Muscle of leg (tissue), 16 donors: ENCODE measurements at places on chromosomes 12 and 14. TPM values are rescaled to one million over a fixed set of nuclear protein-coding genes. Genes with fewer than 3 reads are reported as not detected.

DNA sequence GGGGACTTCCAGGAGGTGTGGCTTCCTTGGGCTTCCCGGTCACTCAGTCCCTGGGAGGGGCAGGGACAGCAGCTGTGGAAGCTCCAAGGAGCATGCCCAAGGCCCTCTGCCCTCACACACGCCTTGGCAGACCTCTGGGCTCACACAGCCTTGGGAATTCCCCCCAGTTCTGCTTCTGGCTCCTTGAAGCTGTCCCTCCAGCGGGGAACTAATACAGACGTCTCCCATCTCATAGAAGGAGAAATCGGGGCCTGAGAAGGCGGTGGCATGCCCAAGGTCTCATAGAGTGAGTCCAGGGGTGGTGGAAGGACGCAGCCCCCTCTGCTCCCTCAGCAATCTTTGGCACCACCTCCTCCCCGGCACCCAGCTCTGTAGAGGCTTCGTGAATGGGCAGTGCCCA is 15.7 kb upstream of the TMEM119 start:
- no peak for DNase-seq
- H3K36me3 ChIP-seq: no peaks in the 10 kb centered on the region
- H3K27me3 ChIP-seq: no peaks in the 10 kb centered on the region
- H3K4me3 ChIP-seq: no peak overlapping the region
- no peak overlapping the region for H3K27ac ChIP-seq

DNA sequence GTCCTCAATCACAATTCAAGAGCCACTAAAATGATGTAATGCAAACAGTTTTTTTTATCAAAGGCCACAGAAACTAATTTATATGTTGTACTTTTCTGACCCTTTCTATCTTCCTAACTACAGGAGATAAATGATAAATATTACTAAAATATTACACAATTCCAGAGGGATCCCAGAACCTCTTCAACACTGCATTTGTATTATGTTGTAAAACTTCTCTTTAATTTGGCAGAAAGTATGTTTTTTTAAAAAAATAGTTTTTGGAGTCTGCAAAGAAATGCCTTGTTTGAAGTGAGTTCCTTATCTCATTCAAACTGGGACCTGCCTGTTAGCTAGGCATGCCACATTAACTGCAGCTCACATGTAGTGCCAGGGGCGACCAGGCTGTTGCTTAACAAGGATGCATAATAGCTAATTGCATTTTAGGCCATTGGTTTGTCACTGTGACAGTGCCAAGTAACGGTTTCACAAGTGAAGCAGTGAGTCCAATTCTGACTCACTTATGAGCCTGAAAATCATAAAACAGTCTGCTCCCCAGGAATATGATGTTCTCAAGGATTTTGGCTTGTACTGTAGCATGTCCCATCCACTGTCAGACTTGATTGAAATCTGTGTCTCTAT is 266.9 kb downstream of the KTN1 start:
- no peaks in the 10 kb centered on the region for H3K36me3 ChIP-seq
- peak; percentile 72 for DNase-seq
- H3K27me3 ChIP-seq: no peaks in the 10 kb centered on the region
- H3K27ac ChIP-seq: peak overlapping the region; percentile 56

DNA sequence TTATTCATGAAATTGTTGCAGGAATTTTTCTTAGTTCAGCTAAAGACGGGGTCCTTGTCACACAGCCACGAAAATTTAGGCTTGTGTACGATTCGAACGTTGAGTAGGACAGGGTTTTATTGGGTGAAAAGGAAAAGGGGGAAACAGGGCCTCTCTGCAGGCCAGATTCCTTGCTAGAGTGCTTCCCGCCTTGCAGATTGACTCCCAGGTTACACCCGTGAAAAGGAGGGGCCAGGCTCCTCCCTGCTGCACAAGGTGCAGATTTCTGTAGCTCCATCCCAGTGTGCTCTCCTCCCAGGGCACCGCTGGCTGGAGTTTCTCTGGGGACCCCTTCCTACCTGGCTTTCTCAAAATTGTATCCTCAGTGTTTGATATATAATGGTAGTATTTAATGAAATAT is 221.5 kb downstream of the ERC1 start:
- H3K27me3 ChIP-seq: no peaks in the 10 kb centered on the region
- no peak overlapping the region for H3K27ac ChIP-seq
- no peak overlapping the region for H3K4me3 ChIP-seq
- no peaks in the 10 kb centered on the region for H3K36me3 ChIP-seq
- H3K4me1 ChIP-seq: peaks cover 3% of the 10 kb centered on the region
- no peak for DNase-seq

GRCh38 chr14:106691601-106692291 is 1165.4 kb downstream of the TMEM121 start:
- no peaks in the 10 kb centered on the region for H3K4me1 ChIP-seq
- H3K27ac ChIP-seq: no peak overlapping the region

GRCh38 chr12:110088936-110089335 is 35.2 kb upstream of the IFT81 start:
- H3K4me3 ChIP-seq: no peak overlapping the region
- H3K27me3 ChIP-seq: peaks cover 2% of the 10 kb centered on the region
- H3K36me3 ChIP-seq: no peaks in the 10 kb centered on the region
- peaks cover 3% of the 10 kb centered on the region for H3K4me1 ChIP-seq
- DNase-seq: peak; percentile 60

GRCh38 chr12:106109168-106109910 is 29.4 kb downstream of the NUAK1 start:
- no peak for DNase-seq
- peaks cover 8% of the 10 kb centered on the region for H3K27me3 ChIP-seq
- peaks cover under 1% of the 10 kb centered on the region for H3K36me3 ChIP-seq
- H3K4me1 ChIP-seq: peaks cover 50% of the 10 kb centered on the region

The SDR9C7 gene
- total RNA-seq: 0.22 TPM

DNA sequence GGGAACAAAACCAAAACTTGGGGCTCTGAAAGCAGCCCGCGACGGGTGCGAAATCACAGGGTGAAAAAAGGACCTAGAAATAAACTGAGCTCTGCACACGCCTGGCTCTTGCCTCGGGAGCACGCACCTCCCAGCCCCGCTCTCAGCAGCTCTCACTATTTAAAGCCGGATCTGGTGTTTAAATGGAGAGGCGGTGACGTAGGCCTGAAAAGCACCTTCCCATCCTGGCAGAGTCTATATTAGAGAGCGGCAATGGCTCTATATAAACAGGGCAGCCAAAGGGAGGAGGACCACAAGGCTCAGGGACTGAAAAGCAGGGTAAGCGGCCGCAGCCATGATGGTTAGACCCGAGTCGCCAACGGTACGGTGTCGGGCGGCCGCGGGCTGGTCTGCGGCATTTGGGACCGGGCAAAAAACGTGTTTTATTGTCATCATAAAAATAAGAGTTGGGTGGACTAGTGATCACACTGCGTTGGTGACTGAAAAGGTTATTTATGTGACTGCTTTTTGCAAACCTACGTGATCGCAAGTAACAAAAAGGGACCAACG is 1.5 kb downstream of the GTF2A1 start:
- DNase-seq: peak; percentile 99
- H3K27ac ChIP-seq: peak overlapping the region; percentile 99
- peaks cover 8% of the 10 kb centered on the region for H3K4me1 ChIP-seq
- H3K4me3 ChIP-seq: peak overlapping the region; percentile 90
- no peaks in the 10 kb centered on the region for H3K27me3 ChIP-seq

- H3K27me3 ChIP-seq: no peaks in the 10 kb centered on the region
- H3K4me1 ChIP-seq: no peaks in the 10 kb centered on the region
- no peak overlapping the region for H3K27ac ChIP-seq
Measured at GRCh38 chr12:25934456-25934855, 24.0 kb upstream of the RASSF8 start.

DNA sequence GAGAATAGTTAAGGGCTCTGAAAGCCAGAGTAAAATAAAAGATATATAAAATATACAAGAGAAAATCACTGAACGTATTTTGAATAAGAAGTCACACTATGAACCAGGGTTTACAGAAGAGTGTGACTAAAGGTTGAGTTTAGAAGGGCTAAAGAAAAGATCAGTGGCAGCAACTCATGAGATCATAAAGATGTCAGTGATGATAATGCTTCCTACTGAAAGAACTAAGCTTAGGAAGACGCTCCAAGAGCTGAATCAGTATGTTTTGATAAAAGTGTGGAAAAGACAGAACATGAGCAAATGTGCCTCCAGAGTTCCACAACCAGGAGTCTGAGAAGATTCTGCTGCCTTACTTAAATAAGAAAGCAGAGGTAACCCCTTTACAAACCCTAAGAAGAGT is 74.6 kb downstream of the KITLG start:
- H3K4me3 ChIP-seq: no peak overlapping the region
- H3K27ac ChIP-seq: no peak overlapping the region
- DNase-seq: no peak
- H3K36me3 ChIP-seq: no peaks in the 10 kb centered on the region

The TSPAN19 gene
- 0.04 TPM for total RNA-seq

The HOXC9 gene
- total RNA-seq: 12.6 TPM

DNA sequence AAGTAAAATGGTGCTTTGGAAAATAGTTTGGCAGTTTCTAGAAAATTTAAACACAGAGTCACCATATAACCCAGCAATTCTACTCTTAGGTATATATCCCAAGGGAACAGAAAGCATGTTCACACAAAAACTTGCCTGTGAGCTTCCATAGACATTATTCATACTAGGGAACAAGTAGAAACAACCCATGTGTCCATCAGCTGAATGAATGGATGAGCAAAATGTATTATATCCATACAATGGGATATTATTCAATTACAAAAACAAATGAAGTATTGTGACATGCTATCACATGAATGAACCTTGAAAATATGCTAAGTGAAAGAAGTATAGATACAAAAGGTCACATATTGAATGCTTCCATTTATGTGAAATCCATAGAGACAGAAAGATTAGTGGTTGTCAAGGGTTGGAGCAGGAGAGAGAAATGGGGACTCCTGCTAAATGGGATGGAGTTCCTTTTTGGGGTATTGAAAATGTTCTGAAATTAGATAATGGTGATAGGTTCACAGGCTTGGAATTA is 7.9 kb downstream of the SLC10A1 start:
- H3K27me3 ChIP-seq: no peaks in the 10 kb centered on the region
- H3K4me1 ChIP-seq: no peaks in the 10 kb centered on the region

The ASB2 gene
- total RNA-seq: 32.3 TPM

The ADCK1 gene
- 2.8 TPM for total RNA-seq

GRCh38 chr12:47983541-47984115 is 20.2 kb downstream of the TMEM106C start:
- H3K4me3 ChIP-seq: no peak overlapping the region
- peaks cover 15% of the 10 kb centered on the region for H3K4me1 ChIP-seq
- DNase-seq: no peak

DNA sequence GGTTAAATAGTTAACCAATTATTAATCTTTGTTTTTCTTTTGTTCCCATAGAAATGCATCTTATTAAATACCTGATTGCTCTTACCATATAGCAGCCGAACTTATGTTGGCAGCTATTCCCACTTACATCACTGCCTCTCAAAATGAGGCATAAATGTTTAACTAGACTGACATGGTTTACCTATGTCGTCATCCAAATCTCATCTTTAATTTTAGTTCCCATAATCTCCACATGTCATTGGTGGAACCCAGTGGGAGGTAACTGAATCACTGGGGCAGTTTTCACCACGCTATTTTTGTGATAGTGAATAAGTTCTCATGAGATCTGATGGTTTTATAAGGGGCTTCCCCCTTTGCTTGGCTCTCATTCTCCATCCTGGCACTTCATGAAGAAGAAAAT is 499.2 kb upstream of the ATP2B1 start:
- no peak overlapping the region for H3K4me3 ChIP-seq
- H3K27ac ChIP-seq: no peak overlapping the region
- no peaks in the 10 kb centered on the region for H3K4me1 ChIP-seq
- H3K27me3 ChIP-seq: no peaks in the 10 kb centered on the region
- no peak for DNase-seq

GRCh38 chr14:104732355-104732804 is 8.4 kb downstream of the ADSS1 start:
- H3K4me1 ChIP-seq: peaks cover 60% of the 10 kb centered on the region
- H3K36me3 ChIP-seq: no peaks in the 10 kb centered on the region
- H3K27me3 ChIP-seq: no peaks in the 10 kb centered on the region
- peak overlapping the region; percentile 59 for H3K27ac ChIP-seq

DNA sequence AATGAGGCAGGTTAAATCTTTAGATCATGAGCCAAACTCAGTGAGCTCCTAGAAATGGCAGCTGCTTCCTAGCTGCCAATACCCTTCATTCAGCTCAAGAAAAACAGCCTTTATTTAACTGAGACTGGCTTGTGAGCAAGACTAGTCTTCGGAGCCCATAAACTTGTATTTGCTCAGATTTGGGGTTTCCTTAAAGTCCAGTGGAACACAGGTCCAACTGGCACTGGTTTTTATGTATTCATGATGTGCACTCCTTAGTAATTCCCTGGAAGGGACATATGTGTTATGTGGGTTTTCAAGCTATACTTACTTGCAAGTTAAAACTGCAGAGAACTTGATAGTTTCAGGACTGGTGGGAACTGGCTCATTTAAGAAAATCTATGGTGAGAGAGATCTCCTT is 380.1 kb upstream of the TMEM132C start:
- DNase-seq: peak; percentile 87
- H3K4me3 ChIP-seq: no peak overlapping the region
- H3K4me1 ChIP-seq: peaks cover 3% of the 10 kb centered on the region

- no peaks in the 10 kb centered on the region for H3K27me3 ChIP-seq
- H3K27ac ChIP-seq: no peak overlapping the region
- peaks cover 13% of the 10 kb centered on the region for H3K36me3 ChIP-seq
- no peak for DNase-seq
Measured at GRCh38 chr14:49769581-49770211, 1.7 kb downstream of the KLHDC2 start.

DNA sequence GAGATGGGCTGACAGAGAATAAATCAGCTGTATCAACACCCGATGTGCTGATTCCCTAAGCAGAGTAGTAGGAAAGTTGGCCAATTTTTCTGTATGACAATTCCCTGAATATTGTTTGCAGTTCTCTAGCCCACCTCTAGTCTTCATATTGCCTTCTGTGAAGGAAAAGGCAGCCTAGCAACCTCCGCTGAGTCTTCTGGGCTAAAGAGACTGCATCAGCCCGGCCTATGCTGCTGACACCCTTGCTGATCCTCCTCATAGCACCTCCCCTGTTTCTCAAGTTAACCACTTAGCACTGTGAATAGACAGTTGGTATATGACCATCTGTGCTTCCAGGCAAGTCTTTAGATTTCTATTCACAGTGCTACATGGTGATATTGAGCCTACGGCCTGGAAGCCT is 161.1 kb upstream of the EGLN3 start:
- H3K27ac ChIP-seq: no peak overlapping the region
- no peaks in the 10 kb centered on the region for H3K27me3 ChIP-seq

- H3K27me3 ChIP-seq: no peaks in the 10 kb centered on the region
- H3K4me1 ChIP-seq: peaks cover 18% of the 10 kb centered on the region
- no peak overlapping the region for H3K27ac ChIP-seq
- H3K4me3 ChIP-seq: no peak overlapping the region
Measured at GRCh38 chr14:92556255-92556741, 42.7 kb downstream of the RIN3 start.
